ENCODE measurements at places on chromosomes 7 and 10.

GRCh38 chr7:156219307-156220077 is 407.2 kb upstream of the SHH start:
- no peaks in the 10 kb centered on the region for H3K4me1 ChIP-seq
- no peaks in the 10 kb centered on the region for H3K27me3 ChIP-seq
- no peak overlapping the region for H3K27ac ChIP-seq

- H3K4me1 ChIP-seq, result peaks cover 12% of the 10 kb centered on the region
- H3K27me3 ChIP-seq, result no peaks in the 10 kb centered on the region
Measured at GRCh38 chr7:152760854-152761748, 1.5 kb downstream of the ACTR3B start.

GRCh38 chr7:51327287-51327717 is 10.7 kb upstream of the COBL start:
- no peak for DNase-seq
- no peak overlapping the region for H3K4me3 ChIP-seq
- peaks cover 6% of the 10 kb centered on the region for H3K27me3 ChIP-seq
- H3K4me1 ChIP-seq, result no peaks in the 10 kb centered on the region
- no peak overlapping the region for H3K27ac ChIP-seq

GRCh38 chr7:85737426-85737825 is 550.6 kb upstream of the SEMA3D start:
- H3K27me3 ChIP-seq, result no peaks in the 10 kb centered on the region
- DNase-seq, result no peak
- no peak overlapping the region for H3K27ac ChIP-seq
- no peak overlapping the region for H3K4me3 ChIP-seq
- H3K4me1 ChIP-seq, result no peaks in the 10 kb centered on the region

- H3K4me1 ChIP-seq, result no peaks in the 10 kb centered on the region
- DNase-seq, result no peak
- no peaks in the 10 kb centered on the region for H3K36me3 ChIP-seq
- H3K27ac ChIP-seq, result no peak overlapping the region
Measured at GRCh38 chr7:30411897-30412296, 66.7 kb downstream of the NOD1 start.

- DNase-seq, result no peak
- H3K36me3 ChIP-seq, result no peaks in the 10 kb centered on the region
- H3K27me3 ChIP-seq, result peaks cover 15% of the 10 kb centered on the region
- H3K4me1 ChIP-seq, result no peaks in the 10 kb centered on the region
- H3K4me3 ChIP-seq, result no peak overlapping the region
Measured at GRCh38 chr10:86759073-86759672, 2.8 kb downstream of the BMPR1A start.

Measured in T-cell (primary cell).